Pulmonary artery endothelial cell (primary cell): ENCODE measurements at places on chromosomes 16 and 17. TPM values are rescaled to one million over a fixed set of nuclear protein-coding genes. Genes with fewer than 3 reads are reported as not detected.

The TPPP3 gene
- total RNA-seq: 0.18 and 0.20 TPM in 2 replicates

- DNase-seq: no peak
Measured at GRCh38 chr16:707062-707538, 1.5 kb upstream of the FBXL16 start.

- no peak for DNase-seq
Measured at GRCh38 chr16:56270828-56271227, 79.5 kb downstream of the GNAO1 start.

GRCh38 chr16:1778200-1779179 is 3.9 kb downstream of the SPSB3 start:
- DNase-seq: no peak

The CRYBA1 gene
- total RNA-seq: not detected in 2 replicates

DNA sequence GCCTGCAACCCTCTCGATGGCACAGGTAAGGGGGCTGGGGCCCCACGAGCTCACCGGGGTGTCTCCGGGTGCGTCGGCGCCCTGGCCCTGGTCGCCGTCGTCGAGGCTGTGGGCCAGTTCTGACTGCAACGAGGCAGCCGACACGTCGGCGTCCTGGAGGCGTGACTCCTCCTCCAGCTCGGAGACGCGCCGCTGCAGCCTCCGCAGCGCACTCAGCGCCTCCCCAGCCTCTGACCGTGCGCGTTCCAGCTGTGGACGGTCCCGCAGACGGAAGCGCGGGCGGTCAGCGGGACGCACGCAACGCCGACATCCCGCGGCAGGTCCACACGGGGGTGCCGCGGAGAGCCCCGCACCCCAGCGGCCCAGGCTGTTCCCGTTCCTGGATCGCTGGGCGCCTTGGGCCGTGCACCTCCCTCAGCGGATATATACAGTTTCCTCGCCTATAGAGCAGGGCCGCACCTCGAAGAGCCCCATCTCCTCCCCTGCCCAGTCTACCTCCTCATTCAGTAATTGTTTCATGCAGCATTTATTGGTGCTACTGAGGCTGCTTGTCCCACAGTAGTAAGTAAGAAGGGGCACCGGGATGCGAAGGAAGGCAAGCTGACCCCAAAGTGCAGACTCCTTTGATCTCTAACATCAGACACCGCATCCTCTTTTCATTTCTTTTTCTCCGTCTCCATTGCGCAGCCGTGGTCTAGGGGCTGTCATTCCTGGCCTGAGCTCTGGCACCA is 5.8 kb downstream of the THOC6 start:
- DNase-seq: no peak

DNA sequence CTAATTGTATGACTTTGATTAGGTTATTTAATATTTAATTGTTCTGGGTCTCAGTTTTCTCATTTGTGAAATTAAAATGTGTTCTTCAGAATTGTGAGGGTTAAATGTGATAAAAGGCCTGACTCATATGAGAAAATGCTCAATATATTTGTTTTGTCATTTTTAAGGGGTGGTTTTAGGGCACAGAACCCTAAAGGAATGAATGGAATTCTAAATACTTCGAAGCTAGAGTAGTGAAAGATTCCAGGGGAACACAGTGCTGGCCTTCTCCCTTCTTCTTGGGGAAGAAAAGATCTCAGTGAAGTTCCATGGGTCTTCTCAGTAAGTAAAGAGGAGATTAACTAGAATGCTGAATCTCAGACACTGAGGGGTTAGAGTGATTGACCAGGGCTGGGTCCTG is 3.9 kb upstream of the SMPD3 start:
- DNase-seq: no peak

DNA sequence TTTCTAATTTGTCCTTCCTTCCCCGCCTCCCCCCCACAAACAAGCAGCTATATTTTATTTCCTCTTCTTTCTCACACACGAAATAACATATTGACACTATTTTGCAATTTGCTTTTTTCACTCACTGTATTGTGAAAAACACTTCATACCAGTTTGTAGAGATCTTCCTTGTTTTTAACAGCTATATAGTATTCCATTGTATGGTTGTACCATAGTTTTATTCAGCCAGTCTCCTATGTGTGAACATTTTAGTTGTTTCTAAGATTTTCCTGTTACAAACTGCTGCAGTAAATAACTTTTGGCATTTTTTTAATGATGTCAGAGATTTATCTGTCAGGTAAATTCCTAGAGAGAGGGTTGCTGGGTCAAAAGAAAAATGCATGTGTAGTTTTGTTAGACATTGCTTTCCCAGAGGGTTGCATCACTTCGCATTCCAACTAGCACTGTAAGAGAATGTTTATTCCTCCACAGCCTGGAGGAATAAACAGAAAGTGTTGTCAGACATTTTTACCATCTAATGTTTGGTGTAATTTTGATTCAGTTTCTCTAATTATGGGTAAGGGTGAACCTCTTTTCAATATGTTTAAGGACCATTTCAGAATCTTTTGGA is 101.2 kb downstream of the MRTFB start:
- no peak for DNase-seq

- no peak for DNase-seq
Measured at GRCh38 chr17:9287306-9287705, 266.0 kb downstream of the NTN1 start.
